Esophagus squamous epithelium (tissue), 5 donors: ENCODE measurements at places on chromosomes 16 and 17. TPM values are rescaled to one million over a fixed set of nuclear protein-coding genes. Genes with fewer than 3 reads are reported as not detected.

RCVRN gene
- total RNA-seq: not detected

SHCBP1 gene
- total RNA-seq: 8.5 TPM

SAMD14 gene
- total RNA-seq: not detected

TAC4 gene
- total RNA-seq: not detected

ST6GALNAC1 gene
- total RNA-seq: 63.3 TPM

ITGB4 gene
- total RNA-seq: 87.4 TPM

LDHD gene
- total RNA-seq: 14.2 TPM

PRKCB gene
- total RNA-seq: 2.8 TPM

MLKL gene
- 16.6 TPM for total RNA-seq

RGS9 gene
- total RNA-seq: 4.4 TPM

KRT28 gene
- not detected for total RNA-seq
